NCI-H345 (cell line): ENCODE measurements at places on chromosomes 11 and 22.

DNA sequence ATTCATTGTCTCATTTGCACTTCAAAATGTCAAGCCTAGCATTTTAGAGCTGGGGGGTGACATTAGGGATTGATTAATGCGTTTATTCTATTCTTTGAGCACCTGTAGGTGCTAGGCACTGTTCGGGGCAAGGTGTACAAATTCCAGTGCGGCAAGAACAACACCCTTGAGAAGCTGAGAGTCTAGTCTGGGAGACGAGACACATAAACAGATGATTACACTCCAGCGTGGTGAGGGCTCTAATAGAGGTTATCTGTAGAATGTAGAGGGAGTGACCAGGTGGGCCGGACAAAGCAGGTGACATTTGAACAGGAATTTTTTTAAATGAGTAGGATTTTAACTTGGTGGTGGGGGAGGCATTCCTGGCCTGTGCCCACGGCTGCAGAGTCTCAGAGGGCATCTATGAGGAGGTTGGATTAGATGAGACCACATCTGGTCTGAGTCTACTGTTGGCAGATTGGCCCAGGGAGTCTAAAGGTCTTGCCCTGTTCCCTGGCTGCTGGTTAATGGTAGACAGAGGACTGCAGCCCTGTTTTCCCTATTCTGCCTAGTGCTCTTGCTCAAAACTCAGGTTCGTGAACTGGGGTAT is 970 bp downstream of the CAT start:
- DNase-seq, result peak; percentile 13

DNA sequence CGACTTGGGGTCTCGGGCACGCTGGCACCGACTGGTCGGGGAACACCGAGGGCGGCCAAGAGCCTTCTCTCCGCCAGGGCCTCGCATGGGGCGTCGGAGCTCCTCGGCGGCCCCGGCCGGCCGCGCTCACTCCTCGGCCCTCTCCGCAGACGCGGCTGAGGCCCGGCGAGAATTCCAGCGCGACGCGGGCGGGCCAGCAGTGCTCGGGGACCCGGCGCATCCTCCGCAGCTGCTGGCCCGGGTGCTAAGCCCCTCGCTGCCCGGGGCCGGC is 5.6 kb downstream of the TBX1 start:
- no peak for DNase-seq

- DNase-seq, result no peak
Measured at GRCh38 chr11:15970506-15971214, 385.7 kb downstream of the SOX6 start.

GRCh38 chr11:44005956-44006355 is 41.8 kb upstream of the ACCSL start:
- no peak for DNase-seq

GRCh38 chr11:117483372-117483771 is 155.7 kb downstream of the CEP164 start:
- DNase-seq, result no peak

- no peak for DNase-seq
Measured at GRCh38 chr11:75236062-75236461, 4.5 kb upstream of the TPBGL start.

- DNase-seq, result no peak
Measured at GRCh38 chr11:95465887-95466286, 234.9 kb upstream of the SESN3 start.

DNA sequence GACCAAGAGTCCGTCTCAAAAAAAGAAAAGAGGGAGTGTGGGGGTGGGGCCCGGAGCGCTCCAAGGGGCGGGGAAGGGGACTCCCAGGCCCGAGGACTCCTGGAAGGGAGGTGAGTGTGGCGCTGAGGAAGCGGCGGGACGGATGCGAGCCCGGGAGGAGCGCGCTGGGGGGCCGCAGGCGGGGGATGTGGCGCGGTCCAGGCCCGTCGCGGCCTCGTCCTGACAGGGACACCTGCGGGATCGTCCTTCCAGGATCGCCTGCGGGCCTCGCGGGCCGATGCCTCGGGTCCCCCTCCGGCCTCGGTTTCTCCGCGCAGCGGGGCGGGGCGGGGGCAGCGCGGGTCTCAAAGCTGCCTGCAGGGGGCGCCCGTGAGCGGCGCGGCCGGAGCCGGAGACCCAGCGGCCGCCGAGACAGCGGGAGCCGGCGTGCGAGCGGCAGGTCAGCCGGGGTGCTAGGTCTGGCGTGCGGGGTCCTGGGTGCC is 3.8 kb upstream of the ADORA2A start:
- DNase-seq, result no peak

DNA sequence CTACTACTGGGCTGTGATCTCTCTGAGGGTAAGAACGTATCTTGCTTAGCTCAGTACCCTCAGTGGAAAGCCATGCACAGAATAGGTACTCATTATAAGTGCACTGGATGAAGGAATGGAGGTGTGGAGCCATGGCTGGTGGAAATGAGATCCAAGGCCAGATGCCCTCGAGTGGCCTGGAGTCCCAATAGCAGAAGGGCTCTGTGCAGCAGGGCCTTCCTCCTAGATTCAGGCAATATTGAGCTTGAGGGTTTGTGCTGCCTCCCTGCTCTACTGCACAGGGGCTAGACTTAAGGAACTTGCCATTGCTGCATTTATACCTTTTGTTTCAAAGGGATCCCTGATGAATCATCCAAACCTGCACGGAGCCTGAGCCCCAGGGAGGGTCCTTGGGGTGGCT is 33.6 kb upstream of the TUB start:
- DNase-seq, result no peak

- DNase-seq, result no peak
Measured at GRCh38 chr11:9755561-9756185, 91.8 kb downstream of the SWAP70 start.

- no peak for DNase-seq
Measured at GRCh38 chr22:23054531-23055257, 15.6 kb upstream of the GNAZ start.
